ENCODE measurements at places on chromosomes 2 and 18. TPM values are rescaled to one million over a fixed set of nuclear protein-coding genes. Genes with fewer than 3 reads are reported as not detected.

Gene ANKRD53
- total RNA-seq, result 1.3 TPM

Gene TEKT4
- total RNA-seq, result not detected

Gene SOX11
- 21.8 TPM for total RNA-seq

Gene ERFE
- total RNA-seq, result 2.4 TPM

Gene GREB1
- 0.13 TPM for total RNA-seq

Gene EFR3B
- total RNA-seq, result 0.78 TPM

Gene TMEM214
- 48.9 TPM for total RNA-seq

Gene DSC1
- not detected for total RNA-seq

Gene ABHD3
- 4.1 TPM for total RNA-seq

Gene HOXD4
- total RNA-seq, result not detected

All from epithelial cell of alveolus of lung (primary cell).